ENCODE measurements at places on chromosomes 5 and 9.
A peak's percentile ranks its signal among the peaks of the same experiment; 100 is the strongest.

DNA sequence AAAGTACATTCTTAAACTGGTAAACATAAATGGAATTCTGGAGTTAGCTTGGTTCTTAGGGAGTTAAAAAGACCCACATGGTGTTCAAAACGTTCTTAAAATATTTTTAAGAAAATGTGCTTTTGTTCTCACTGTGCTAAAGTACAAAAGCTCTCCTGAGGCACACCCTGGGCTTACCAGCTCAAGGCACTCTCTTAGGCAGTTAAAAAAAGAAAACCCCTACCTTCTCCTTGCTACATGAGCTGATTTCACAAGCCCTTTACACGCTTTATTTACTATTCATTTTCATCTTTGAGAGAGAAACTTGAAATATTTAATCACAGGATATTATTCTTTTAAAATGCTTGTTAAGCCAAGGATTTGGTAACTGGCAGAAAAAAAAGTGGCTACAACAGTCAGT, 723.3 kb upstream of the GRAMD2B start:
- DNase-seq, result no peak

GRCh38 chr9:99070681-99071080, 34.2 kb upstream of the TGFBR1 start:
- no peak for DNase-seq

DNA sequence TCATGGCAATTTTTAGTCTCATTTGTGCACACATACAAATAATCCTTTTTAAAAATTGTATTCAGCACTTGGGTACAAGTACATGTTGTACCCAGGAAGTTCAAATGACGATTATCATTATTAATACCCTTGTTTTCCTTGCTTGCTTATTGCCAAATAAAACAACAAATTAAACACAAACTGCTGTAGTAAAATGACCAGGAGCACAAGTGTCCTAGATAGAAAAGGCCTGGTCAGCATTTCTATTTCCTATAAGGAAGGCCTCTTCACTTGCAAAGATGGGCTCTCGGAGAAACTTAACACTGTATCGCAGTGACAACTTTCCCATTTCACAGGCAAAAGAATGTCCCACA, 34.7 kb upstream of the PLPP1 start:
- DNase-seq, result no peak

DNA sequence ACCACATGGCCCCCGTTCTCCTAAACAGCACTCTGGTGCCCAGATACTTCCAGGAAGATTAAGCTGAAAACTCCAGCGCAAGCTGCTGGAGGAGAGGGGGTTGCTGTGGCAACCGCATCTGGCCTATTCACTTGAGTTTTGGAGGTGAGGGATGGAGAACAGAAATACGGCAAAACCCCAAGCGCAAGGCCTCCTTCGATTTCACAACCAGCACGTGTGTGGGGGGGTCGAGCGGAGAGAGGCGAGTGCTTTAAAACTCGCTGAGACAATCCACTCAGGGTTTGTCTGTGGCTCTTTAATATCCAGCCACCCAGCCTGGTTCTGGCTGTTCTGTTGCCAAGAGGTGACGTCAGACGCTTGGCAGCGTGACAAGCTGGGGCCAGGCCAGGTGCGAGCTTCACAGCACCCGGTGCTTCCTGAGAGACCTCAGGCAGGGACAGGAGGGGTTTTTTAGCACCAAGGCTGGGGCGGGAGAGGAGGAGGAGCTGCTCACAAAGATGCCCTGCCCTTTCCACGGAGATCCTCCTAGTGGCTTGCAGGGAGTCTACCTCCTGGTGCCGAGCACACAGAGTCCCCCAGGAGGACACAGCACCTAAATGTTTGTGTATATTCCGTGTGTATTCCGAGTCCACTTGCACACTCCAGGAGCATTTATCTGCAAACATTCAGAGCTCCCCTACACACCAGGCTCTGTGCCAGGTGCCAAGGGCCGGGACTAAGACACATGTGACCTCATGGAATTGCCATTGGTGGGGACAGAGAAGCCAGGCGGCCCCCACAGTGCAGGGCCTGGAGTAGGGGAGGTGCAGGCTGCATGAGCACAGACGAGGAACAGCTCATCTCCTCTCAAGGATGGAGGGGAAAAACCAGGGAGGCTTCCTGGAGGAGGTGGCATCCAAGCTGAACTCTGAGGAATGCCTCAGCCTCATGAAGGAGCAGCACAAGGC, 194.6 kb downstream of the OLFM1 start:
- DNase-seq, result peak; percentile 5

DNA sequence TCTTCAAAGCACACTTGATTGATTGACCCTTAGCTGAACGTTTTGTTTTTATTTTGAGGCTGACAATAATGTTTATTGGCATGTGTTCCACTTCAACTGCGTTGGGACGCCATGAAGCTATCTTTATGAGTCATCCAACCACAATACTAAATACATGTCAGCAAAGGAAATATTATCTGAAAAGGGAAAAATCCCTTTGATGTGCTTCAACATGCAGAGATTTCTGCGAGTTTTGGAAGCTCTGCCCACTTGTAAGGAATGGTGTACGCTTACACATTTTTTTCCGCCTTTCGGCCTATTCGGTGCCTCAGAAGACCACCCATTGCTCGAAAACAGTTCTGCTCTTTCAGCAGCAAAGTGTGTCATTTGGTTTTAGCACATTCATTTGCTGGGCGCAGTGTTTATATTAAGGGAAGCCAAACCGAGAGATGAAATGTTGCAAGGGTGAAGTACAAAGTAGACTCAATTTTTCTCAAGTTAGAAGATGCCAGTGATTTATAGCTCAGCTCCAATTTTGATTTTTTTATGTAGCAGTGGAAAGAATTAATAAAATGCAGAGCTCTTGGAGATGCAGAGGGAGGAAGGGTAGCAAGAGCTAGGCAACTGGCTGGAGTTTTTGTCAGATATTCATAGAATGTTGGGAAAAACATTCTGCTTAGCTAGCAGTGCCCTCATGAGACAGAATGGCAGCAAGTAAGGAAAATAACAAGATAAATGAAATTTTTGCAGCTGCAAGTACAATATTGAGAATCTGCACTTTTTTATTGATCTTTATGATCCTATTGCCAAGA, 68.9 kb downstream of the PRDM6 start:
- no peak for DNase-seq

DNA sequence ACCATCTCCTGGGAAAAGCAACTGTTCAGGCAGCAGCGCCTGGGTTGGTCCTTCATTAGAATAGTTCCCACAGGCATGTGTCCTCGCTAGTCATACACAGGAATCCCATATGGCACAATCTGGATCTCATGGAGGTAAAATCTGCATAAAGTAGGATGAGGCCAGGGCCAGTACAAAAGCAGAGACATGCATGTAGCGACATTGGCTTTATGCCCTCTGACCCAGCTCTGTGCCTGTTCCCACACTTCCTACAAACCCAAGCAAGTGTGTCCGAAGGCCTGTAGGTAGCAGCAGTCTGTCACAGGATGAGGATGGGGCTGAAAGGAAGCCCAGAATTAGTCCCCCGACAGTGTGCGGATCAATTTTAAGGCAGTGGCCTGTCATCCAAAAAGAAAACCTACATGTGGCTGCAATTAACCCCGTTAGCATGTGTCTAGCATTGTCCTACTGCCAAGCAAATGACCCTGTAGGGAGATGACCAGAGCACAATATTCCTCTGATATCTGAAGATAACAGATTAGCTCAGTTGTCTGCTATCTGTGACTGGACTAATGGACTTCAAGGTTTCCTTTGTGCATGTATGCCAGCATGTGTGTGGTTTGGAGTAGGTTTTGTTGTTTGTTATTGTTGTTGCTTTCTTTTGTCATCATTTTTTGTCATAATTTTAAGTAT, 178.8 kb downstream of the TMEM161B start:
- no peak for DNase-seq

DNA sequence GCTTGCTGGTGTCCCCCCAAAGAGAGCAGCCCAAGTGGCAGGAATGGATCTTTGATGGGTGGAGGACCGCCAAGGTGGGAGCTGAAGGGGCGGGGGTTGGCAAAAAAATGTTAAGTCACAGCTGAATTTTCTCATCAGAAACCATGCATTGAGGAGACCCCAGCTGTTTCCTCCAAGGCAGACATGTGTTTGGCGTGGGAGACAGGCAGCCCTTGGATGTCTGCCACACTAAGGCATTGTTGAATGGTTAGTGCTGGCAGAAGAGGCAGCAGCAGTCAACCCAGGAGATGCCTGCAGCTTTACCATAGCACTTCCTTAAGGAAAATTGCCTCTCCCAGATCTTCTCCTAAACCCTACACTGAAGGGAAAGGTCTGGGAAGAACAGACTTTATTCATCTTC, 394.9 kb upstream of the CD180 start:
- no peak for DNase-seq

GRCh38 chr5:140327589-140327988, 18.8 kb downstream of the HBEGF start:
- no peak for DNase-seq

DNA sequence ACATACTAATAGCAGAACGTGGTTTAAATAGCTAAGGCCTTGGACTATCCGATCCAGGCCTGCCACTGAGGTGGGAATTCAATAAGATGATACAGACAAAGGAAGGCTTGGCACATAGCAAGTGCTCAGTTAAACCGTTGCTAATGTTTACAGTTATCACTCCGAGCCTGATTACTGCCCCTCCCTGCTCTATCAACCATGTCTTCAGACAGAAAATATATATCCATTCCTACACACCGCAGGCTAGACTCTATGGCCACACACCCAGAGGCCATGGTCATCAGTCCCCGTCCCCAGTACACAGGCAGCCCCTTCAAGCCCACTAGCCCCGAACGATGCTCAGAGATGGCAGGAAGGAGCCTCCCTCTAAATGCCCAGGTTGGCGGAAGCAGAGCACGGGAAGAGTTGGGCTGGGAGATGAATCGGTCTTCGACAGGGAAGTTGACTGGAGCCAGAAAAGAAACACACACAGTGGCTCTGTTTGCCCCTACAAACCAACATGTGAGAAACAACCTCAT, 49.7 kb upstream of the STXBP1 start:
- DNase-seq, result no peak

DNA sequence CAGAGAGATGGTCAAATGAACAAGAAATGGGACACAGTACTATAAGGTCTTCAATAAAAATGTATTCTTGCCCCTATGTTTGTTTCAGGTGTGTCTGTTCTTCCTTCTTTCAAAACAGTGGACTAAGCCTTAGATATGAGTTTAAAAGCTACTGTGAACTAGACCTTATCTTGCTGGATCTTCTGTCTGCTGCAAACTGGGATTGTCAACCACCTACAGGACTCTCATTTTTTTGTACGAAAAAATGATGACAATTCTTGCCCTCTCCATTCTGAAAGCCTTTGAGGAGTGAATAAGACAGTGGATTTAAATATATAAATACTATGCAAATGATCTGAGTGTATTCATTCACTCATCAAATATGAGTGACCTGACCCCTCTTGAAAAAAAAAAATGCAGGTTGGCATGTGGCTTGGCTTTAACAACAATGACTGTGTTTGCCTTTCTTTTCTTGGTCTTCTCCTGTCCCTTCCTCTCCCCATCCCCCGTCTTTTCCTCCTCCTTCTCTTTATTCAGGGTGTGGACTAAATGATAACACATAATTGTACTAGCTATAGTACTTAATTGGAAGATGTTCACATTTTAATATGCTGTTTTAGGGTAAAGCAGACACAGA, 235.5 kb upstream of the TRIM32 start:
- DNase-seq, result no peak

DNA sequence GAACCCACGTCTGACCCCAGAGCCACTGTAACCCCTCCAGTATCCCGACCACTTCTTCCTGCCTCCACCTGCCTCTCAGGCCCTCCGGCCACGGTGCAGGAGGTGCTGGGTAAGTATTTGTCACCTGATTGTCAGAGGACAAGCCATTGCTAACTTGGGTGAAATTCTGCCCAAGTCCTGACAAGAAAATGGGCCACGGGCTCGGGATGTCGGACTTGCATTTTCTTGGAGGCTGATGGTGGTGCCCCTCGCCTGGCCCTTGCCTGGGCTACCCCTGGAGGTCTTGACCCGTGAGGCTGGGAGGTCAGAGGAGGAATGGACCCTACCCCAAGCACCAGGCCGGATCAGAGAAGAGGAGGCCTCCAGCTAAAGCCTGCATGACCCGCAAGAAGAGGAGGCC, 149.7 kb upstream of the COL5A1 start:
- DNase-seq, result no peak

DNA sequence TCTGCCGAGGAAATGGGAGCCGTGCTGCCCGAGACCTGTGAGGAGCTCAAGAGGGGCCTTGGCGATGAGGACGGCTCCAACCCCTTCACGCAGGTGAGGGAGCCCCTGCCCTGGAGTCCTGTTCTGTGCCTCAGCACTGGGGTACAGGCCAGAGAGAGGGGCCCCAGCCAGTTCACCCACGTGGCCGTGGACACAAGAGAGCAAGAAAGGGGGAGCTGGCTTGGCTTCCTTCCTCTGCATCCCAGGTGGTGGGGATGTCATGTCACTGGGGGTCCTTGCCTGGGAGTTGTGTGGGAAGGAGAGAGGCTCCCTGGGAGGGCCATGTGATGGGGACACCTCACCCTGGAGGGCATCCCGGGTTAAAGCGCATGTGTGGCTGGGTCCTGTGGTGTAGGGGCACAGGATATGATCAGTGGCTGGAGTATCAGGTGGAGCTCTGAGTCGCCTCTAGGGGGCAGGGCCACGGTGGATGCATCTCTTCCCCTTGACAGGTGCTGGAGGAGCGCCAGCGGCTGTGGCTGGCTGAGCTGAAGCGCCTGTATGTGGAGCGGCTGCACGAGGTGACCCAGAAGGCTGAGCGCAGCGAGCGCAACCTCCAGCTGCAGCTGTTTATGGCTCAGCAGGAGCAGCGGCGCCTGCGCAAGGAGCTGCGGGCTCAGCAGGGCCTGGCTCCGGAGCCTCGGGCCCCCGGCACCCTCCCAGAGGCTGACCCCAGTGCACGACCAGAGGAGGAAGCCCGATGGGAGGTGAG, 7.5 kb downstream of the N4BP3 start:
- peak; percentile 86 for DNase-seq
